Type B pancreatic cell (in vitro differentiated cells): ENCODE measurements at places on chromosomes 4 and X.

DNA sequence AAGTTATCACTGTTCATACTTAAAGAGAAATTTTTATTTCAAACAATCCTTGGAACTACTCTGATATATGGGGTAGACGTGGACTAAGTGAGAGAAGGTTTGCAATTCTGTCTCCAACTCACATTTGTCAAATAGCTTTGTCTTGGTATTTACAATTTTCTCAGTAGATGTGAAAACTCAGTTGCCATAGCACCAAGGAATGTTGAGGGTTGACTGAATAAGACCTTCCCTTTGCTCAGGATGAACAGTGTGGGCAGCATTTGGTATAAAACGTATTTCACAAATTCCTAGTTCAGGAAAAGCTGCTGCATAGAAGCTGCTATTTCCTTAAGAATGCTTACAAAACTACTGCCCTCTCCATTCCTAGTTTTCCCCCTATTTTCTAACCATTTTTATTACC lies 399.5 kb downstream of the NKX6-1 start:
- no peak for DNase-seq

DNA sequence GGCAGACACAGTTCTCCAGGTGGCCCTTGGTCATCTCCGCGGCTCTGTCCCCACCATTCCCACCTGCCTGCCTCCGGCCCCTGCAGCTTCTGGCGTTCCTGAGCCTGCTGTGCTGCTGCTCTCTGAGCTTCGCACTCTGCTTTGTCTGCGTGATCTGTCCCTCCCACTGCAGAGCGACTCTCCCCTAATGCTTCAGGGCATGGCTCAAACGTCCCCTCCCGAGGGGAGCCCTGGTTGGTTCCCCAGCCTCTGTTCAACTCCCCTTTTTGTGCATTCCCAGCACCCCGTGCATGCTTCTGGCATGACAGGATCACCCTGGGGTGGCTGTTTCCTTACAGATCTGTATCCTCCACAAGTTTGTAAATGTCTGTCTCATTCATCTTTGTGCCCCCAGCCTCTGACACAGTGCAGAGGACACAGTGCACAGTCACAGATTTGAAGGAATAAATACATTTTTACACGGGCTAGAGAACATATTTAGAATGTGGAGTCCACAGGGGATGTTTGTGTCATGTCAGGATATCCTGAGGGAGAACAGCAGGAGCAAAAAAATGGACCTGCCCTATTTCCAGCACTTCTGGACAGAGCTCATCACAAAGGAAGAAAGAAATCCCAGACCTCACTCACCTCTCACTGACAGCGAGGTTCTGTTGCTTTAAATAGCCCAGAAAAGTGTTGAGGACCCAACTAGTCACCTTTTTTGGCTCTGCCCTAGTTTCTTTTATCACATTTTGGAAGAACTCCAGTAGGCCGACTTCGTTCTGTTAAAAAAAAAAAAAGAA lies 72.6 kb downstream of the GATB start:
- DNase-seq = no peak

GRCh38 chrX:106716004-106716403 lies 10.5 kb upstream of the RNF128 start:
- no peak for DNase-seq

DNA sequence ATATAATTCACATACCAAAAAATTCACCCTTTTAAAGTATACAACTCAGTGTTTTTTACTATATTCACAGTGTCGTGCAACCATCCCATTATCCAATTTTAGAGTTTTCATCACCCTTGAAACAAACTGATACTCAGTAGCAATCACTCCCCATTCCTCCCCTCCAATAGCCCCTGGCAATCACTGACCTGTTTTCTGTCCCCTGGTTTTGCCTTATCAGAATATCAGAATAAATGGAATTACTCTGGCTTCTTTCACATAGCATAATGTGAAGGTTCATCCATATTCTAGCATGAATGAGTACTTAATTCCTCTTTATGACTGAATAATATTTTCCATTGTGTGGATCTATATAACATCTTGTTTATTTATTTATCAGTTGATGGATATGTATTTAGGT lies 153.2 kb downstream of the AASDH start:
- no peak for DNase-seq

GRCh38 chrX:153059191-153060094 lies 3.2 kb downstream of the PNMA3 start:
- no peak for DNase-seq

GRCh38 chr4:79964020-79964399 lies 109.0 kb downstream of the ANTXR2 start:
- no peak for DNase-seq

- DNase-seq = no peak
Observed at GRCh38 chrX:107777536-107777832, at the start of gene NCBP2L. Gene NCBP2L (plus strand): TSS chrX:107777733. CDS start chrX:107794221, 16,488 bp downstream.

DNA sequence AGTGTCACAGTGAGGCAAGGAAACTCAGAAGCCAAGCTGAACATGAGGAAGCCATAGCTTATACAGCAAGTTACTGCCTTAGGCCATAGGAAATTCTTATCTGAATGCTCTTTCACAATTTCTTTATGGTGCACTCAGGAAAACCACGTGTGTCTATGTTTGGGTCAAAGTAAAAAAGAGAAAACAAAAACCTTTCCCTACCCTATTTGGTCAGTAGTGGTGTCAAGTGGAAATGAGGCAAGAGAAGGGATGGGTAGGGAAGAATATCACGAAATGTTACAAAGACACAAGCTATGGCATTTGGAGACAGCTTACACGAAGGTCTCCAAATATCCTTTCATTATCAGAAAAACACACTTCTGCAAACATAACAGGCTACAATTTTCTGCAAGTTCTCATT lies 83.4 kb upstream of the INPP4B start:
- DNase-seq = no peak

DNA sequence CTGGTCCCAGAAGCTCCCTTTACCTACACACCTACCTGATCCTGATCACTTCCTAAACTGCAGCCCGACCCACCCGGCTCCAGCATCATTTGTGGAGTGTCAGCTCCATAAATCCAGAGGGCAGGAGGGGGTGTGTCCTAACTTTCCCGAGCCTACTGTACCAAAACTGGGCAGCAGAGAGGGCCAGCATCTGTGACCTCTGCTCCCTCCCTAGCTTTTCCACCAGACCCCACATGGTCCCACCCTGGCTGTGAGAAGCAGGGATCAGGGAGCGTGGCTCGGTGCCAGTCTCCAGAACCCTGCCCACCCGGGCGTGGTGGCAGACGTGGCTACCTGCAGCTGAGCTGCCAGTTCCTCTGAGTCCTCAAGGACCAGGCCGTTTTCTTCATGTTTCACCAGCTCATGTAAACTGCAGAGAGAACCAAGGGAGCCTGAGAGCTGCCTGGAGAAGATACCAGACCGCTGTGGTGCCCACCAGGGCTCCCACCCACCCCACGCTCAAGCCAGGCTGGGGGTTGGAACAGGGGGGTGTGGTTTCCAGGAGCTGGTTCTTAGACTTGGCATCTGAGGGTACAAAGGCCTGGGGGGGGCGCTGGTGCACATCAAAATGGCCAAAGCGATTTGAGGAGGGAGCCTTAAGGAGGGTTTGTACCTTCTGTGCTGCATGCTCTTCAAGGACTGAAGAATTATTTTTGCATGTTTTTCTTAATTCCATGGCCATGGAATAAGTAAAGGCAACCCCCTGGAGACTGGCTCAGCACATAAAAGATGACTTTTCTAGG lies 76.7 kb upstream of the DRD5 start:
- DNase-seq = no peak

DNA sequence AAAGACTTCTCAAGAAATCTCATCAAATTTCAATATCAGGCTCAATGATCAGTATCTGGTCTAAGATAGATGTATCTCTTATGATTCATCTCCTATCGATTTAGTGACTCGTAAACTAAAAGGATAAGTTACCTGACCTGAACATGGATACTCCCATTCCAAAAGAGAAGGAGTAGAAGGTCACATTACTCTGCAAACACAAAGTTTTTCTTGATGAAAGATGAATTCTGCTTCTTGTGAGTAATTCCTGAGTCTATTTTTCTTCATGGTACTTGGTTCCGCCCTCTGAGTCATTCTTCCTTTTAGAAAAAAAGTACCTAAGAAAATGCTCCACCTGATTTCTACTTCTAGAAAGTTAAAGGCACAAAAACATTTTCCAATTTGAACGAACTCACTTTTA lies 223.1 kb upstream of the SLIT2 start:
- DNase-seq = no peak

DNA sequence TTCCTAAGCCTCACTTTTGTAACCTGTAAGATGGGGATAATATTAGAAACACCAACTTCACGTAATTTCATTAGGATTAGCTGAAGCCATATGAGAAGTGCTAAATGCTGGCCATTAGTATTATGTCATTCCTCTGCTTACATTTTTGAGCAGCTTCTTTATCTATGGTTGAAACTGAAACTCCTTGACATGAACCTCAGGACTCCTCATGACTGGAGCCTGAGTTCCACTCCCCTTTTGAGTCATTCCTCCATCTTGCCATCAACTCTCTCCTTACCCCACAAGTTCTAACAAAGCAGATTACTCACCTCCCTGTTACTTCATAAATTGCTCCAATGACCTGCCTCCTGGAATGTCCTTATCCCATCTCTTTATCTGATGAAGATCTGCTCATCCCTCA lies 123.2 kb upstream of the KCNIP4 start:
- no peak for DNase-seq

- no peak for DNase-seq
Observed at GRCh38 chr4:162015090-162015489, 148.7 kb downstream of the FSTL5 start.

DNA sequence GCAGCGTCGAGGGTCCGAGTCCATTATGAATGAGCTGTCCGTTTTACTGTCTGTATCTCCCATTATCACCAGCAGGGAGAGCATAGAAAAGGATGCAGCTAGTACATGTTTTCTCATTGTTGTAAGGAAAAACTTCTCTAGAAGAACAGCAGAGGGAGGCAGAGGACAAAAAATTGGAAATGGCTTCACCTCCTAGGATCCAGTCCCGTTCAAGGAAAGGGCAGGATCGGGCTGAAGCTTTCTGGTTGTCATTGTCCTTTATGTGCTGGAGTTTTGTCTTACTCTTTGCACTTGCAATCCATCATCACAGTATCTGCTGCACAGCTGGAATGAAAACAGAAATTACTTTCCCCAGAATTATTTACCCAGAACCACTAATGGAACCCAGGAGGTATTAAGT lies 14.7 kb downstream of the NDP start:
- no peak for DNase-seq

- DNase-seq = no peak
Observed at GRCh38 chr4:89438102-89438831, 130.7 kb upstream of the GPRIN3 start.

DNA sequence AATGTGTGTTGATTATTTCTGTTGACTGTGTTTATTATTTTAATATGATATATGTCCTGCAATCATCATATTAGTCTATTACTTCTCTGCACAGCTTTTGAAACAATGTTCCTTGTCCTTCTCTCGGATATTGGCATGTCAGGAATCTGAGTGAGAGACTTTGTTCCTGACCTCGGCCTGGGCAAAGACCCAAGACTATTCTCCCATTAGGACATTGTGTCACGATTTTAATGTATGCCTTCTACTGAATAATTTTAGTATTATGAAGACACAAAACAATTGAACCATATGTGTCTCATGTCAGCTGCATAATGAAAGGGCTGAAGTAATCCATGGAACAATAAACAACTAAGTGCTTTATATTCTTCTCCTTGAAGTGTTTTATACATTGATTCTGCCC lies 580.8 kb upstream of the TENM3 start:
- no peak for DNase-seq

DNA sequence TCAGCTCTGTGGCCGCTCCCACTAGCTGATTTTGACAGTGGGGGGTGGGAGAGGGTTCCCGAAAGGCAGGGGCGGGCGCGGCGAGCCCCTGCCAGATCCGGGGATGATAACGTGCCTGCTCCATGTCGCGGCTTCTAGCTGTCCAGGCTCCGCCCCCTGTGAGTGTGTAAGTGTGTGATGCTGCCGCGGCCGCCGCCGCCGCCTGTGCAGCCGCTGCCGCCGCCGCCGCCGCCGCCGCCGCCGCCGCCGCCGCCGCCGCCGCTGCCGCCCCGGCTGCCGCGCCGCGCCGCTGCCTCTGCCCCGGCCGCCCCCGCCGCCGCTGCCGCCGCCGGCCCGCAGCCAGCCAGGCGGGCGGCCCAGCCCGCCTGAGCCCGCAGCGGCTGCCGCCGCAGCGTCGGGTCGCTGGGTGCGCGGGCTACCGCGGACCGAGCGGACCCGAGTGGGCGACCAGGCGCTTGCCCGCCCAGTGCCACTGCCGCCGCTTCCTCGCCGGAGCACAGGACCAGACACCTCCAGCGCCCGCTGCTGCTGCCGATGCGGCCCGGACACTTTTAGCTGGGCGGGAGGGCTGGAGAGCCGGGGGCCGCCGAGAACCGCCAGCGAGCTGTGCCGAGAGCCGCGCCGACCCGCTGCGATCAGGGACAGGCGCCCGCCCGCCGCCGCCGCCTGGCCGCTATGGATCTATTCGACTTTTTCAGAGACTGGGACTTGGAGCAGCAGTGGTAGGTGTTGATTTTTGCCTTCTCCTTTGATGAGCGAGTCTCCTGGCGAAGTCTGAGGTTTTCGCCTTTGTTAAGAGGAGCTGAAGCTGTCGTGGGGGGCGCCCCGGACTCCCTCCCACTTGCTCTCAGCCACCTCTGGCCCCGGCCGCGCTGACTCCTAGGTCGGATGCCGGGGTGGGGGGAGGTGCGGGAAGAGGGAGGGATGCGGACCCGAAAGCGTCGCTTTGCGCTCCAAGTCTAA lies at the start of gene AFF2:
Gene AFF2, plus strand, starts transcription at position 195 of the 963 bp plus-strand sequence. Its CDS starts 481 bp downstream, at position 676.
- peak; percentile 71 for DNase-seq

GRCh38 chr4:3322059-3322550 lies 29.3 kb downstream of the RGS12 start:
- no peak for DNase-seq

- DNase-seq = no peak
Observed at GRCh38 chr4:123871341-123871740, 474.7 kb downstream of the SPRY1 start.

DNA sequence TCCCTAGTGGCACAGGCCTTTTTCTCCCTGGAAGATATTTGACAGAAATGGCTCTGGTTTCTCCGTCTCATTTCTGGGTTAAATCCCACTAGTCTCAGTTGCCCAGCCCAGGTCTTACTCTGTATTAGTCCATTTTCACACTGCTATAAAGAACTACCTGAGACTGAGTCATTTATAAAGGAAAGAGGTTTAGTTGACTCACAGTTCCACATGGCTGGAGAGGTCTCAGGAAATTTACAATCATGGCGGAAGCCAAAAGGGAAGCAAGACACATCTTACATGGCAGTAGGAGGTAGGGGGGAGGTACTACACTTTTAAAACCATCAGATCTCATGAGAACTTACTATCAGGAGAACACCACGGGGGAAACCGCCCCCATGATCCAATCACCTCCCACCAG lies 81.9 kb downstream of the FHDC1 start:
- no peak for DNase-seq

DNA sequence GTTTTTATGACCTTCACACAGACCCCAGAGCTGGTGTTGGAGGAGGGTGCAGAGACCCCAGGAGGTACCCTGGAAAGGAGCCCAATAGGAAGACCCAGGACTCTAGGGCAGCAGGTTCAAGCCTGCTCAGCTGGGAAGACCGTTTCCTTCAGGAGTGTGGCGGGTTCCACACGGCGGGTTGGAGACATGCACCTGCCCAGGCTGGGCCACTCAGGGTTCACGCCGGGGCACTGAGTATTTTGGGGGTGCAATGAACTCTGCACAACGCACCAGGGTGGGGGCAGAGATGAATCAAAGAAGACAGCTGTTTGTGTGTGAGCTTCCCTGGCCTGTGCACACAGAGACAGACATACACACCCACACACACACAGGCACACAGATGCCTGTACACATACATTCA lies 52.5 kb upstream of the PPP2R3B start:
- no peak for DNase-seq

- no peak for DNase-seq
Observed at GRCh38 chrX:122363112-122363795, 820.8 kb upstream of the GRIA3 start.
